ENCODE measurements at places on chromosomes 16 and 17.

DNA sequence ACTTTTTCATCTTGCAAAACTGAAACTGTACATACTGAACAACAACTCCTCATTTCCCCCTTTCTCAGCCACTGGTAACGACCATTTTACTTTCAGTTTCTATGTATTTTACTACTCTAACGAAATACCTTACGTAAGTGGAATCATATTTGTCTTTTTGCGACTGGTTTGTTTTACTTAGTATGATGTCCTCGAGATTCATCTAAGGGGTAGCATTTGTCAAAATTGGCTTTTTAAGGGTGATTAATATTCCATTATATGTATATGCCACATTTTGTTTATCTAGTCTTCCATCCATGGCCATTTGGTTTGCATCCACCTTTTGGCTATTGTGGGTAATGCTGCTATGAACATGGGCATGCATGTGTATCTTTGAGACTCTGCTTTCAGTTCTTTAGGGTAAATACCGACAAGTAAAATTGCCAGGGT, 10.4 kb downstream of the KPNB1 start:
- DNase-seq: peak; percentile 86

DNA sequence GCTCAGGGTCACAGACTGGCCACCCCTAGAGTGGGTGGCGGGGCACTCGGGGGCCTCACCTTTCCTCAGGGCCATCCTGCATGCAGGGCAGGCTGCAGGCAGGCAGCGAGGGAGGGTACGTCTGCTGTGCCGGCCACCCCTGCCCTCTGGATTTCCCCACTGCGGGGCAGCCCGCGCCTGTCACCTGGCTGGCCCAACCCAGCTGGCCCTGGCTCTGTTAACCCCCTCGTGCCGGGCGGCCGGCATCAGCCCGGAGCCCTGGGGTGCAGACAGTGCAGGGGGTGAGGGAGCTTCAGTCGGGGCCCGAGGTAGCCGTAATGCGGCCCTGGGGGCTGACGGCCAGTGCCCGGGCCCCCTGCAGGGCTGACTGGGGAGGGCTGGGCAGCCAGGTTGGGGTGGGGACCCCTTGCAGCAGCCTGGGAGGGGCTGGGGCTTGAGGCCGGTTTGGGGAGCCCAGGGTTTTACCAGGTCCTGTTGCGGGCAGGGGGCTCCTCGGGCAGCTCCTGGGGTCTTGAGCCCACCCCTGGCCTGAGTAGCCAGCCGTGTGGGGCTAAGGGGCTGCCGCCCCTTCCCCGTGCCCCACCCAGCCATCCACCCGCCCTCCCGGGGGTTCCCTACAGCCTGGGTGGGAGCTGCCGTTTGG, at the start of gene IGFALS:
Gene IGFALS, minus strand, starts transcription at position 128 of the 643 bp plus-strand sequence. Its CDS starts 53 bp downstream, at position 75.
- no peak for DNase-seq

DNA sequence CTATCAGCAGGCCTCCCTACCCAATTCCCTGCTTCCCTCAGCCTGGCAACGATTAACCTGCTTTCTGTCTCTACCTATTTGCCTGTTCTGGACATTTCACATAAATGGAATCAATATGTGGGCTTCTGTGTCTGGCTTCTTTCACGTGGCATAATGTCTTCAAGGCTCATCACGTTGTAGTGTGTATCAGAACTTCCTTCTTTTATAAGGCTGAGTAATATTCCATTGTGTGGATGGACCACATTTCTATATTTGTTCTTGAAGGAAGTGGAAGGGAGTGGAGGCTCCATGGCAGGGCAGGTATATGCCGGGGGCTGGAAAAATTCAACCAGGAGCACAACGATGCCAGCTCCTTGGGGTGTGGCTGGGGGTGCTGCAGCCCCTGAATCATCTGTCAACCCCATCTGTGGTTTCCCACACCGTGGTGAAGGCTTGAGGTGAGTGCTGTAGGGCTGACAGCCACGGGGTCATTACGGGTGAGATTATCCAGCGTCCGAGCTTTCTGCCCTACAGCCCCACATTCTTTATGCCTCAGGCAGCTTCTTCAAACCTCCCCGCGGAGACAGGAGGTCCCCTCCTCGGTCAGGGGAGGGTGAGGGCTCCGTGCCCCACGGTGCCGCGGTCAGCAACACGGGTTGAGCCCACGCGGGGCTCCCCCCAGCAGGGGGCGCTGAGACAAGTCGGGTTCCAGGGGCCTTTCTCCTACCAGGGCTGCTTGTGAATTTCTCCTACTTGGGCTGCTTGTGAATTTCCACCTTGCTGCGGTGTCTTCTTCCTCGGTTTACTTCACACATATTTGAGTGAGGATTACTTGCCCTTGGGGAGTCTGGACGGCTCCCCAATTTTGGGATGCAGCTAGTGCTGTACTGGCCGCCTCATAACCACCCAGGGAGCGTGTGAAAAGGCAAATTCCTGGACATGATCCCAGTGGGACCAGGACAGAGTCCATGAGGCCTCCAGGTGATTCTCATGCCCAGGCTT, 18.3 kb upstream of the WFIKKN2 start:
- peak; percentile 60 for DNase-seq

GRCh38 chr17:74235911-74236371, 22.6 kb downstream of the TTYH2 start:
- DNase-seq: no peak

DNA sequence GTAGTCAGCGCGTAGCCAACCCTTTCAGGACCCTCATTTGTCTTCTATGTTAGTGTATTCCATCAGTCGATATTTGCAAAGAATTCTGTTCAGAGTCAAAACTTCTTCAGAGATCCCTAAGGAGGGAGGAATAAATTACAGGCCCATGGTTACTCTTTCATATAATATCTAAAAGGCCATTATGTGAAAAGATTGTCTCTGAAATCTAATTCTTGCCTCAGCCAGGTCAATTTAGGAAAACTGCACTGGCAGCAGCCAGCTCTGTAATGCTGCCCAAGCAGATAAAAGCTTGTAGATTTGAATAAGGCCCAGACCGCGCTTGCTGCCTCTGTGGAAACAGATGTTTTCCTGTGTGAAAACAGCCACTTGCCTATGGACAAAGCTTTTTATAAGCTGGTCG, 379.8 kb downstream of the CNTNAP4 start:
- DNase-seq: no peak

GRCh38 chr17:28326114-28326513, 7.1 kb downstream of the TMEM97 start:
- no peak for DNase-seq

DNA sequence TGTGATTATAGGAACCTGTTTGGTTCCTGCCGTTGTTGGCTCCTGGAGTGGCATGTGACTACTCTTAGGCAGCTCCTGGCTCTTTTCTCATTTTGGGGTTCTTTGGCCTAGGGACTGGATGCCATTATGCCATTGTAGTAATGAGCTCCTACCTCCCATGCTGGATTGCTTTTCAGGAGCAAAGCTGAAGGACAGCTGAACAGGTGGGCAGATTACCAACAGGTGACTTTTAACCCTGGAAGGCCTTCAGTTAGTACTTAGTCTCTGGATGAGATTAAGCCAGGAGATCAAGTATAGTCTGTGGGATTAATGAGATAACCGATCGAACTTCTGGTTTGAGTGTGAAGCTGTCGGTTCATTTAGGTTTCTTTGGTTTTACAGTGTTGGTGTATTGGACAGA, 25.2 kb downstream of the WIPF2 start:
- DNase-seq: no peak

DNA sequence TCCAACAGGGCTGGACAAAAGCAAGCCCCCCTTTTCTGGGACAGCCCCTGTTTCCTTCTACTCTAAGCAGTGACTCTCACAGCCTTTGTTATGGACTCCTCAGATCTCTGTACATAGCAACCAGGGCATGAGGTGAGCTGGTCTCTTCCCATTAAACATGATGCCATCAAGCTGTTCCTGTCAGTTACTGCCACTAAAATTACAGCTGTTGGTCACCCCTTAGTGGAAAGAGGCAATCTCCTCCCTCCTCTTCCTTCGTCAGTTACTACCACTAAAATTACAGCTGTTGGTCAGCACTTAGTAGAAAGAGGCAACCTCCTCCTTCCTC, 95.2 kb upstream of the SMIM36 start:
- no peak for DNase-seq
